Stimulated activated CD4-positive, alpha-beta T cell treated with anti-CD3 and anti-CD28 coated beads, Interleukin-2, amount 100 ng/mL, for 48 hours (primary cell): ENCODE measurements at places on chromosomes 5 and 9.

DNA sequence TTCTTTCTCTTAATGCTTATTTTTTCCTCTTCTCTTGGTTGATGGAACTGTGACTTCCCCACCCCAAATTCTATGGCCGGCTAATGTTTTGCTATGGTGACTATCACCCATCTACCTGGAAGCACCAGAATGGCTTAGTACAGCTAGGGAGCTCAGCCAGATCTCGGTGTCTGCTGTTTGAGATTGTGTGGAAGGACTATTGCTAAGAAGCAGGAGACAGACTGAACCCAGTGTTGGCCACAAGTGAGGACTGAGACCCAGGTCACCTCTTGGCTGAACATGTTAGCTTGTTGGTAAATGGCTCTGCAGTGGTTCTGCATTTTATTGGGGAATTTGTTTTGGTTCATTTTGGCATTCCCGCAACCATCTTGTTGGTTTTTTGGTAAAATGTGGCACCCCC is 2.7 kb downstream of the PRRC2B start:
- no peak for DNase-seq

- DNase-seq, result no peak
These were observed 68.7 kb upstream of the WDR41 start for GRCh38 chr5:77560677-77561263.

- DNase-seq, result no peak
These were observed 45.3 kb downstream of the PTPN3 start for GRCh38 chr9:109452761-109453160.

- DNase-seq, result no peak
These were observed 36.5 kb downstream of the PALM2AKAP2 start for GRCh38 chr9:109816490-109816889.

- no peak for DNase-seq
These were observed 199.5 kb upstream of the PUM3 start for GRCh38 chr9:3043369-3043768.

- no peak for DNase-seq
These were observed 55.3 kb downstream of the RPS23 start for GRCh38 chr5:82222597-82223574.

DNA sequence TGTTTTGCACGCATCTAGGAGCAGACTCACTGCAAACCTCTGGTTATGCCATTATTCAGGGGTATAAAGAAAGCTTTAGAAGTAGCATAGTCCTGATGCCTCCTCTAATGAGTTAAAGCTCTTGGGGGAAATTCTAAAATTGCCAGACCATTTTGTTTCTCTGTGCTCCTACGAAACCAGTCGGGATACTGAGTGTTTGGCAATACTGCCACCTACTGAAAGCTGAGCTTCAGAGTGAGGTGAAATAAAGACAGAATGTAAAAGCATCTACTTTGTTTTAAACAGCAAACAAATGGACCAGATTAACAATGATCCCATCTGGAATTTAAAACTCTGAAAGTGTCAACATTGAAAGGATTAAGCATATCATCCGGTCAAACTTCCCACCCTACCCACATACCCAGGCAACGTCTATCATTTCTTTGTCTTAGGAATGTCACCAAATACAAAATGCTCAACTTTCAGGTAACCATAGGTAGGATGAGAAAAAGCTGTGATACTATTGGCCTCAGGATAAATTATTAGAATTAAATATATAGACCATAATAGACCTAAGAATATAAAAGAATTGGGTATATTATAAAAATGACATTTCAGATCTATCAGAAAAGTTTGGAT is 77.8 kb upstream of the SHISAL2B start:
- DNase-seq, result no peak

DNA sequence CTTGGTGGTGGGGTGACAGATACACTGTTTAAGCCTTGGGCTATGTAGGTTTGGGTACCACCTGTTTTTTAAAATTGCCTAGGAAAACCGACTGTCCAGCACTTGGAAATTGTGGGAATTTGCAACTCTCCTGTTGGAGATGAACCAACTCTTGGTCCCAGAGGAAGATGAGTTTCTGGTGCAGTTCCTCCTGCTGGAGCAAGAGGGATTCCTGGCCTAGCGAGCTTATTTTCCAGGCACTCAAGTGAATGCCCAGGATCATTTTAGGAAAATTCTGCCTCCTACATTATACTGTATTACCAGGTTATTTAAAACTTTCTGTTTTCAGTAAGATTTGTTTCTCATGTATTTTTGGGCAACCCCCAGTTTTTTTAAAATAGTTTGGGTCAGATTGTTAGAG is 33.7 kb downstream of the AP3S1 start:
- DNase-seq, result no peak

GRCh38 chr9:72280913-72281500 is 84.0 kb downstream of the ZFAND5 start:
- DNase-seq, result peak; percentile 60

DNA sequence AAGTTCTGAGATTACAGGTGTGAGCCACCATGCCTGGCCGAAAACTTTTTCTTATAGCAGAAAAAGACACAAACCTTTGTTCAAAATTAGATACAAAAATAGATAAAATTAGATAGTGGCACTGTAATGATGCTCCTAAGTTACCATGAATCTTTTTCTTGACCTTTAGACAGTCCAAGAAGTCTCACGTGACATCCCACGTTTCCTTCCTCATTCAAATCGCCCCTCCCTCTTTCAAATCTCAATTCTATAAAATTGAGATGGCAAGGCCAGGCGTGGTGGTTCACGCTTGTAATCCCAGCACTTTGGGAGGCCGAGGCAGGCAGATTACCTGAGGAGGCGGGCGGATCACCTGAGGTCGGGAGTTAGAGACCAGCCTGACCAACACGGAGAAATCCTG is 7.7 kb upstream of the ZCCHC10 start:
- DNase-seq, result no peak

GRCh38 chr5:15065091-15065490 is 193.5 kb upstream of the ANKH start:
- DNase-seq, result no peak

DNA sequence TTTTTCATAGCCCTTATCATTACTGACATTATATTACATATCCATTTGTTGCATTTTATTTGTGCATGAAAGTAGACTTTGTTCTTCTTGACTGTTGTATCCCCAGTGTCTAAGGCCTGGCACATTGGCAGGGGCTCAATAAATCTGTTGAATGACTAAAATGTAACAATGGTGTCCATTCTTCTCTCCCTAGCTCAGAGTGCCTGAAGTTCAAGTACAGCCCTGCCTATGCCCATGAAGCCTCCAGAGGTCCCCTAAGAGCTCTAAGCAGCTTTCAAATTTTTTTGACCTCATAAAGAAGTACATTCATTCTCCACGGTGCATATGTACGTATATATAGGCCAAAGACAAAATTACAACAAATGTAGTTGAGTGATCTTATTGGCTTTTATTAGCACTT is 4.2 kb upstream of the BSPRY start:
- no peak for DNase-seq

- DNase-seq, result no peak
These were observed 8.0 kb downstream of the DBH start for GRCh38 chr9:133643978-133644760.
